ENCODE measurements at places on chromosomes 13 and 19.

GRCh38 chr13:95253033-95253432 lies 48.2 kb downstream of the ABCC4 start:
- DNase-seq = no peak

DNA sequence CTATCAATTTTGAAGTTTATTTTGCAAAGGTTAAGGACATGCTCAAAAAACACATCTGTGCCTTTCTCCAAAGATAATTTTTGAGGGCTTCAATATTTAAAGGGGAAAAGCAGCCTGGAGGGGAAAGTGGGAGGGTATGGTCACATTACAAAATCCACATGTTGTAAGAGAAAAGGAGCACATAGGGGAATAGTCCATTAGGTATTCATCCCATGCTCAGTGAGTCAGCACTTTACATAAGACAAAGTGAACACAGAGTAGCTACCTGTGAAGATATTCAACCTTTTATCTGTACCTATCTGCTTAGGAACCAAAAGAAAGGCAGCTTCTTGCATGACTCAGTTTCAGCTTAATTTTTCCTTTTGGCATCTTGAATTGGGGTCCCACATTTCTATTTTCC lies 932.0 kb downstream of the SLITRK6 start:
- no peak for DNase-seq

DNA sequence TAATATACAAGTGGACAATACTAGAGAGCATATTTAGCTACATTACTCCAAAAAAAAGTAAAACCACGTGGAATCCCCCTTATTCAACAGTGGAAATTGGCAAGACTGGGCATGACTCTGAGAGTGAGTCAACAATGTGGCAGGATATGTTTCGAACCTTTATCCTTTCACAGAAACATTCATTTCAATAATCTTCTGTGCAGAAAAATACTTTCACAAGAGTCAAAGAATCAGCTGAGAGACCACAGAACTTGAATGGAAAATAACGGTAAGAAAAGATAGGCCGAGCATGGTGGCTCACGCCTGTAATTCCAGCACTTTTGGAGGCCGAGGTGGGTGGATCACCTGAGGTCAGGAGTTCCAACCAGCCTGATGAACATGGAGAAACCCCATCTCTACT lies 25.1 kb upstream of the CD70 start:
- no peak for DNase-seq

- no peak for DNase-seq
Observed at GRCh38 chr13:28346154-28346553, 148.8 kb downstream of the FLT1 start.

DNA sequence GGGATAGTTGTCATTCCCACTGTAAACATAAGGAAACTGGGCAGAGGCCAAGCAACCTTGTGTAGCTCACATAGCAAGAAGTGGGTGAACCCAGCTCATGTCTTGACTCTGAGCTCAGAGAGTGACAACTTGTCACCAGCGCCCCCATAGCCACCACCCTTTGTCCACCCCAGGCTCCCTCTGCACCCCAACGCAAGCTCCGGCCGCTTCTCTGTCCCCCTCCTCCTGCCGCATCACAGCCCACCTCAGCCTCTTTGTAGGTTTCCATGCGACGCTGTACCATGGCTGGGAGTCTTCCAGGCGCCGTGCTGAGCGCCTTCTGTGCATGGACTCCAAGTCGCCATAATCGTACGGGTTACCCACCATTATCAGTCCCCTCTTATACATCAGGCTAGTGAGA lies 3.3 kb downstream of the GP6 start:
- no peak for DNase-seq

DNA sequence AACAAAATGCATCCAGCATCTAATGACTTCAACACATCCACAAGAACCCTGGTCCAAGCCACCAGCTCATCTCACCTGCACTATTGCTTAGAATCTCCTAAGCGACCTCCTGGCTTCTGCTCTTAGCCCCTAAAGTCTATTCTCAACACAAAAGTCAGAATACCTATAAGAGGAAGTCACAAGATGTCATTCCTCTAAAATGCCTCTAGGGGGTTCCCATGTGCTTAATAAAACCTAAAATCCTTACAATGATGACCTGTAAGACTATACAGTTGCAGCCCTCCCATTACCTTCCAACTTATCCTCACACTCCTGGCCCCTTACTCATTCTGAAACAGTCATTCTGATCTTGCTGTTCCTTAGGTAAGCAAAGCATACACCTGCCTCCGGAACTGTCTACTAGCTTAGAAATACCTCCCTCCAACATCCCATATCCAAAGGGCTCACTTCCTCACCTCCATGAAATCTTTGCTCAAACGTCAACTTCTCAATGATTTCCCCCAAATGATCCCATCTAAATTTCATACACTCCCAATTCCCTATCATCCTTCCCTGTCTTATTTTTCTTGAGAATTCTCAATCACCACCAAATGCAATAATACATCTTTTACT lies 10.0 kb downstream of the ATP7B start:
- peak; percentile 56 for DNase-seq

- DNase-seq = no peak
Observed at GRCh38 chr13:78700121-78700910, 41.4 kb upstream of the OBI1 start.

GRCh38 chr19:32246006-32246405 lies 99.4 kb upstream of the ZNF507 start:
- DNase-seq = no peak

DNA sequence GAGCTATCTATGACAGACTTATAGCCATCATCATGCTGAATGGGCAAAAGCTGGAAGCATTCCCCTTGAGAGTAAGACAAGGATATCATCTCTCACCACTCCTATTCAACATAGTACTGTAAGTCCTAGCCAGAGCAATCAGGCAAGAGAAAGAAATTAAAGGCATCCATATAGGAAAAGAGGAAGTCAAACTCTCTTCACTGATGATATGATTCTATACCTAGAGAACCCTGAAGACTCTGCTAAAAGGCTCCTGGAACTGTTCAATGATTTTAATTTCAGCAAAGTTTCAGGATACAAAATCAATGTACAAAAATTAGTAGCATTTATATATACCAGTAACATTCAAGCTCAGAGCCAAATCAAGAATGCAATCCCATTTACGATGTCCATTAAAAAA lies 21.7 kb upstream of the C1QTNF9B start:
- no peak for DNase-seq

- DNase-seq = no peak
Observed at GRCh38 chr13:50255639-50256038, 240.4 kb downstream of the KCNRG start.
